ENCODE measurements at places on chromosomes 11 and 22.

DNA sequence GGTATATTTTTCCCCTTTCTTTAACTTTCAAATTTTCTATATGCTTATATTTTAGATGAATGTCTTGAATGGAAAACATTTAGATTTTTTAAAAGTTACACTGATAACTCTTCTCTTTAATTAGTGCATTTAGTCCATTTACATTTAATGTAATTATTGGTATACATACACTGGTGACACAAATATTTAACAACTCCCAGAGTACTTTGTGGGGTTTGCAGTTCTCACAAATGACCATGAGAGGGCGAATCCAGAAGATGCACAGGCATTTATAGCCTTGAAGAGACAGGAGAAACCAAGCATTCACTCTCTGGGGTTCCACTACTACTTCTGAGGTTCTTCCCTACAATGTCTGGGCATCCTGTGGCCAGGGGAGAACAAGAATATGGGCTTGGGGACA, 125.1 kb downstream of the TIMP3 start:
- no peak for DNase-seq

GRCh38 chr22:37782340-37783168, 25.2 kb upstream of the GCAT start:
- DNase-seq = no peak

GRCh38 chr11:120107692-120108091, 30.2 kb downstream of the TRIM29 start:
- no peak for DNase-seq

- DNase-seq = peak; percentile 64
These were observed 4.6 kb downstream of the TRABD start for GRCh38 chr22:50190182-50190940.

Measured in bone marrow (tissue), 2 donors.